ENCODE measurements at places on chromosomes 16 and 17. TPM values are rescaled to one million over a fixed set of nuclear protein-coding genes. Genes with fewer than 3 reads are reported as not detected.

- no peaks in the 10 kb centered on the region for H3K4me1 ChIP-seq
- no peak overlapping the region for H3K4me3 ChIP-seq
Measured at GRCh38 chr16:49637933-49638672, 217.8 kb downstream of the ZNF423 start.

GRCh38 chr17:59366040-59366757 is 34.7 kb downstream of the YPEL2 start:
- DNase-seq: peak; percentile 56
- H3K4me3 ChIP-seq: peak overlapping the region; percentile 30
- H3K36me3 ChIP-seq: no peaks in the 10 kb centered on the region
- peak overlapping the region; percentile 78 for H3K27ac ChIP-seq
- peaks cover 17% of the 10 kb centered on the region for H3K4me1 ChIP-seq

GRCh38 chr16:75627851-75628250 is 4.8 kb upstream of the ADAT1 start:
- H3K27ac ChIP-seq: no peak overlapping the region
- no peak for DNase-seq

DNA sequence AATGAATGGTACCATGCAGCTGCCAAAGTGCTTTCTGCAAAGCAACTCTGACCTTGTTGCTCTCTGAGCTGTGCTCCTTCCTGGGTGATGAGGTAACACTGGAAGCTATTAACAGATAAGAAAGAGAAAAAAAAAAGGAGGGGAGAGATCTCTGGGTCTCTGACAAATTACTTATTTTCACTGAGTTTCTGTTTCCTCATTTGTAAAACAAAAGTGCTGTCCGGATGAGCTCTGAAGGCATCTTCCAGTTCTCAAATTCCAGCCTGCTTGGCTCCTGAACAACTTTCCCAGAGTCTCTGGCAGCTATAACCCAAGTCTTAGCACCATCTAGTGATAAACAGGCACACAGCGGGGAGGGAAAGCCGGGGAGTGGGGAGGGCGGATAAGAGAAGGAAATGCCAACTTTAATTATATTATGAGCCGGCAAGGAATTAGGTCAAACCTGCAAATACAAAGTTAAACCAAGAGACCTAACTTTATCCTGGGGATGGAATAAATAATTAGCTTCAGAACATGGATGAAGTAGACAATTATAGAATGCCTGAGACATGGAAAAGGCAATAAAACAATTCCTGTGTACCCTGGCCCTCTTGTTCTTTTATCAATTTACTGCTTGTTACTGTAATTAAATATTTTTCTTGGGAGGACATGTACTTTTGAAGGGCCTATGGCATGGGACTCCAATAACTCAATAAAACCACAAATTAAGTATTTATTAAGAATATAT is 61.3 kb upstream of the KIFC3 start:
- DNase-seq: peak; percentile 71
- no peaks in the 10 kb centered on the region for H3K36me3 ChIP-seq
- no peaks in the 10 kb centered on the region for H3K27me3 ChIP-seq

GRCh38 chr16:57036945-57037344 is 47.6 kb downstream of the NLRC5 start:
- no peak for DNase-seq

GRCh38 chr16:28610595-28611191 is 849 bp upstream of the SULT1A1 start:
- peak overlapping the region; percentile 73 for H3K4me3 ChIP-seq
- no peaks in the 10 kb centered on the region for H3K27me3 ChIP-seq
- peaks cover 3% of the 10 kb centered on the region for H3K36me3 ChIP-seq

DNA sequence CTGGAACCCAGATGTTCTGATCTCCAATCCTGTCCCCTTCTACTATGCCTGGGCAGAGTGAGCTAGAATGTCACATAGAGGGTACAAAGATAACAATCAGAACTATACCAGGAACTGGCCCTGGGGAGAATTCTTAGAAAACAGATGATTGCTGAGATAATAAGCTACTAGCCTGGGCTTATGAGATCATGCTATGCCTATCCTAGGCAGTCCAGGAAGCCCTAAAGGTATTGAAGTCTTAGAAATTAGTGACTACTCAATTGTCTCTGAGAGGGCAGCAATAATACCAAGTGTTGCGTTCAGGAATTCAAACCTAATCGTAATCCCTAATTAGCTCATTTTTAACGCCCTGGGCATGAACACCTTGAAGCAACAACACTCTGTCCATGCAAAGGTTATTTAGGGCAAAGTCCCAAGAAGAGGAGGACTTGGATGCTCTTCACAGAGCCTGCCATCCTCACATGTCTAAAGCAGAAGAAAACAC is 77.1 kb downstream of the MMD start:
- no peaks in the 10 kb centered on the region for H3K4me1 ChIP-seq
- no peak for DNase-seq
- no peak overlapping the region for H3K27ac ChIP-seq
- no peaks in the 10 kb centered on the region for H3K27me3 ChIP-seq
- no peaks in the 10 kb centered on the region for H3K36me3 ChIP-seq
- H3K4me3 ChIP-seq: no peak overlapping the region

DNA sequence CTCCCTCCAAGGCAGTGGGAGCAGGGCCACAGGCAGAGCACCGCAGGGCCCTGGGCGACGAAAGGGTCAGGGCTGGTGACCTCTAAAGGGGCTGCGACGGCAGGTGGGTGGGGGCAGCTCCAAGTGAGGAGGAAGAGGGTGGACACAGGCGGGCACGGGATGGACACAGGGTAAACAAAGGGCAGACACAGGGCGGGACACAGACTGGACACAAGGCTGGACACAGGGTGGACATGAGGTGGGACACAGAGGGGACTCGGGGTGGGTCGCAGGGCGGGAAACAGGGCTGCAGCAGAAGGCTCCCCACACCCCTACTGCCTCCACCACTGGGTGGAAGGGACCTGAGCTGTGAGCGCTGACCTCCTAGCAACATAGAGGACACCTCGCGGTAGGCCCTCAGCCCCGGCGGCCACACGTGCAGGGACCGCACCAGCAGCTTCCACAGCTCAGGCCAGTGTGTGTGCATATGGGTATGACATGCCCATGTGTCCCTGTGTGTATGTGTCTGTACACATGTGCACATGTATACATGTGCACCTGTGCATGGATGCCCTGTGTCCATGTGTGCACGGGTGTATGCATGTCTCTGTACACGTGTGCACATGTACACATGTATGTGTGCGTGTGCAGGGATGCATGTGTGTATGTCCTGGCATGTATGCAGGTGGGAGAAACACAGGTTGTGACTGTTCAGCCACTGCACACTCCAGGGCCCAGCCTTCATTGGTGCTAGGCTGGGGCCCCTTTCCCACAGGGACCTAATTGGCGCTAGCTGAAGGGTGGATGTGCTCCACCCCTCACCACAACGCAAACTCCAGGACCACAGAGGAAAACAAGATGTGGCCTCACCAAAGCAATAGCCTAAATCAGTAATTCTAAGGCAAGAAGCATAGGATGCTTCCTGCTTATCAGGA is 7.6 kb downstream of the LMF1 start:
- H3K4me1 ChIP-seq: no peaks in the 10 kb centered on the region
- no peaks in the 10 kb centered on the region for H3K36me3 ChIP-seq
- no peak overlapping the region for H3K4me3 ChIP-seq
- H3K27me3 ChIP-seq: no peaks in the 10 kb centered on the region
- no peak overlapping the region for H3K27ac ChIP-seq
- peak; percentile 47 for DNase-seq

The CCL7 gene
- not detected for total RNA-seq

The TEPSIN gene
- 15.7 TPM for total RNA-seq
